ENCODE measurements at places on chromosomes 2 and 18. TPM values are rescaled to one million over a fixed set of nuclear protein-coding genes. Genes with fewer than 3 reads are reported as not detected.
A peak's percentile ranks its signal among the peaks of the same experiment; 100 is the strongest.

The MPPE1 gene
- total RNA-seq = 9.8 TPM

The MGAT4A gene
- 17.3 TPM for total RNA-seq

DNA sequence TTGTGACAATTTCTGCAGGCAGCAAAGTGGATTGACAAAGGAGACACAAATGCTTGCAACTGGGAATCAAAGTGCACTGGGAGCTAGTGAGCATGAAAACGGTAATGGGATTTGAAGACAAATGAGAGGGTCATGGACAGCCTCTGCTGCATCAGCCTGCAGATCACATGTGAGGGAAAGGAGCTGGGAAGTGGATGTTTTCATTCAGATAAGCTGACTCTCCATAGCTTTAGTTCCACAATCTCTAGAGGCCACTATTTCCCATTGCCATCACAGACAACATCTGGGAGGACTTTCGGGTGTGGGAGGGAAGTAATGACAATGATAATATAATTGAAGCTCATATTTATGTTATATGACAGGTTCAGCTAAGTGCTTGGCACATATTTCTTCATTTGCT is 28.4 kb downstream of the ADCYAP1 start:
- H3K4me3 ChIP-seq = no peak overlapping the region
- H3K27me3 ChIP-seq = no peaks in the 10 kb centered on the region
- H3K36me3 ChIP-seq = no peaks in the 10 kb centered on the region
- DNase-seq = no peak
- no peaks in the 10 kb centered on the region for H3K4me1 ChIP-seq

GRCh38 chr2:120796094-120796493 is 60.4 kb downstream of the GLI2 start:
- H3K4me1 ChIP-seq = no peaks in the 10 kb centered on the region
- no peaks in the 10 kb centered on the region for H3K36me3 ChIP-seq
- DNase-seq = no peak
- H3K27me3 ChIP-seq = no peaks in the 10 kb centered on the region

DNA sequence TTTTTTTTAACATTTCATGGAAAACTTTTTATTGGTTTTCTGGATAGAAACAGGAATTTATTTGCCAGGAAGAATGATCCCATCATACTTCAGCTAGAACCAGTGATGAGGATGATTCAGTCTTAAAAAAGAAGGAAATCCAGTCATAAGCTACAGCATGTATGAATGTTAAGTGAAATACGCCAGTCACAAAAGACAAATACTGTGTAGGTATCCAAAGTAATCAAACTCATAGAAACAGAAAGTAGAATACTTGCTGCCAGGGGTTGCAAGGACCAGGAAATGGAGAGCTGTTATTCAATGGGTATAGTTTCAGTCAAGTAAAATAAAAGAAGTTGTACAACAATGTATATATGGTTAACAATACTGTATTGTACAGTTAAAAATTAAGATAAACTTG is 21.3 kb downstream of the PSME4 start:
- no peak for DNase-seq
- H3K36me3 ChIP-seq = peaks cover 15% of the 10 kb centered on the region
- no peak overlapping the region for H3K27ac ChIP-seq

GRCh38 chr18:35495536-35496314 is 2.0 kb downstream of the INO80C start:
- H3K36me3 ChIP-seq = no peaks in the 10 kb centered on the region
- peaks cover 2% of the 10 kb centered on the region for H3K4me1 ChIP-seq
- peak; percentile 28 for DNase-seq
- H3K4me3 ChIP-seq = no peak overlapping the region
- no peaks in the 10 kb centered on the region for H3K27me3 ChIP-seq
- H3K27ac ChIP-seq = no peak overlapping the region

- H3K27me3 ChIP-seq = no peaks in the 10 kb centered on the region
- DNase-seq = no peak
- no peak overlapping the region for H3K4me3 ChIP-seq
- H3K36me3 ChIP-seq = no peaks in the 10 kb centered on the region
- H3K4me1 ChIP-seq = no peaks in the 10 kb centered on the region
Observed at GRCh38 chr18:51537487-51537886, 340.0 kb upstream of the MEX3C start.

DNA sequence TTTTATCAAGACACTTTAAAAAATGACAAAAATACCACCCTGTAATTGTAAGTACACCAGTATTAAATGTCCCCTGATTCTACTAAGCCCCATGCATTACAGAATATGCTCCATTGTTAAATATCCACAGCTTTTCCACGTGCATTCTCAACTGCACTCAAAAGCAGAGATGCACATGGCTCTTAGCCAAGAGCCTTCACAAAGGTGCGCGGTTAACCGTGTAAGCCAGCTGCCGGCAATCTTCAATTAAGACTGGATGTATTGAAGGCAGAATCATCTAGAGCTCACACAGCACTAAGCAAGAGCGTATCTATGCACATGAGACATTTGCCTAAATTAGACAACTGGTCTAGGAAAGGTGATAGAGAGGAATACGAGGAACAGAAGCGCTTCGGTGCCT is 278.3 kb downstream of the NAPG start:
- H3K4me1 ChIP-seq = no peaks in the 10 kb centered on the region
- no peak overlapping the region for H3K27ac ChIP-seq
- H3K36me3 ChIP-seq = no peaks in the 10 kb centered on the region
- no peaks in the 10 kb centered on the region for H3K27me3 ChIP-seq

- no peaks in the 10 kb centered on the region for H3K27me3 ChIP-seq
- no peak for DNase-seq
- H3K4me1 ChIP-seq = no peaks in the 10 kb centered on the region
- no peak overlapping the region for H3K4me3 ChIP-seq
- no peak overlapping the region for H3K27ac ChIP-seq
Observed at GRCh38 chr2:36277881-36278523, 77.6 kb upstream of the CRIM1 start.

Data from liver (tissue), 10 donors.